Purkinje cell (primary cell): ENCODE measurements at places on chromosomes 7 and 10. TPM values are rescaled to one million over a fixed set of nuclear protein-coding genes. Genes with fewer than 3 reads are reported as not detected.

LSM5 gene
- polyA plus RNA-seq = 217 and 228 TPM in 2 replicates

ZMYND11 gene
- polyA plus RNA-seq = 24.6 and 33.2 TPM in 2 replicates

ADRA2A gene
- polyA plus RNA-seq = 0.52 and 1.6 TPM in 2 replicates

TCERG1L gene
- polyA plus RNA-seq = 0.17 and 0.81 TPM in 2 replicates

IFIT5 gene
- polyA plus RNA-seq = 5.9 and 11.0 TPM in 2 replicates

NEUROD6 gene
- 0.11 and 21.4 TPM in 2 replicates for polyA plus RNA-seq

ANK3 gene
- 53.4 and 91.5 TPM in 2 replicates for polyA plus RNA-seq

PTPRZ1 gene
- polyA plus RNA-seq = 89.8 and 134 TPM in 2 replicates

DOCK1 gene
- 4.6 and 15.4 TPM in 2 replicates for polyA plus RNA-seq
